ENCODE measurements at places on chromosomes 7 and 10.

GRCh38 chr7:126716321-126716720 is 536.4 kb downstream of the GRM8 start:
- DNase-seq, result no peak

DNA sequence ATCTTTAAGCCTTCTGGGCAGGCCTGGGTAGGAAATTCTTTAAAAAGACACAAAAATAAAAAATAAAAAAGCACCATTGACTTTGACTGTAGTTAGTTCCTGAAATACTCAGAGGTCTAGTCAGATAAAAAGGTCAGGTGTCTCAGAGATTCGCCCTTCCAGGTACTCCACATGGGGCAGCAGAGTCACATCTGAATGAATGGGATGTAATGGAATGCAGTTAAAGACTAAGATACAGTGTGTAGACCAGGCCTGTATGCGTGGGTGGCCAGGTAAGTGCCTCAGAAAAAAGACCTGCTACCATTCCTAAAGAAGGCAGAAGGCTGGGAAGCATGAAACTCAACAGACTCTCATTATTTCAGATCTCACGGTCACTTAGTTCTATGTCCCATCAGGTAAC is 68.6 kb upstream of the SEM1 start:
- no peak for DNase-seq

DNA sequence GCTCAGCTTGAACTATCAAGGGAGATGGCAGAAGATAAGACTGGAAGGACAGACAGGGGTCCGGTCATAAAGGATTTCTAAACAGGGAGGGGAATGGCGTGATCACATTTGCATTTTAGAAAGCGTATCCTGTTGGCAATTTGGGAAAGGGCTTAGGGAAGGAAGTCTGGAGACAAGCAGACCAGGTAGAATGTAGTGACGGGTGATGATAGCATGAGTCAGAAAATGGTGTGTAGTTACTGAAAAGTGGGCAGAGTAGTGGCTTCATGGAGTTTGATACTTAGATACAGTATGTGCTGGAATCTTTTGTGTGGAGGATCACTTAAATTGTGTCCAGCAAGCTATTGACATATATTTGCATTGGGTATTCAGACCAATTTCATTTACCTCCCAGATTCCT is 61.2 kb downstream of the LRGUK start:
- DNase-seq, result no peak

GRCh38 chr7:16708980-16709379 is 44.6 kb upstream of the TSPAN13 start:
- DNase-seq, result no peak

DNA sequence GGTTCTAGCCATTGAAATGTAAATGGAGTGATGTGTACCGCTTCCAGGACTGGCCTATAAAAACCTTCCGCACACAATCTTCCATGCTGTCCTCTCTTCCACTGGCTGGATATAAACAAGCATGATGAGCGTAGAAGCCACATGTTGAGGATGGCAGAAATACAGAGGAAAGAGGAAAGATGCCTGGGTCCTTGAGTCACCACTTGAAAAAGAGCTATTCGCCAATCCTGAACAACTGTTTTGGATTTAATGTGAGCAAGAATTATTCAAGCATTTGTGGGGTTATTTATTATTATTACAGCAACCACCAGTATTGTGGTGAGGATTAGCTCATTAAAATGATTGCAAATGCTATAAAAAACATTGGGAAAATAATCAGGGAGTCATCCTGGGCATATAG is 45.8 kb upstream of the PLXNA4 start:
- no peak for DNase-seq

DNA sequence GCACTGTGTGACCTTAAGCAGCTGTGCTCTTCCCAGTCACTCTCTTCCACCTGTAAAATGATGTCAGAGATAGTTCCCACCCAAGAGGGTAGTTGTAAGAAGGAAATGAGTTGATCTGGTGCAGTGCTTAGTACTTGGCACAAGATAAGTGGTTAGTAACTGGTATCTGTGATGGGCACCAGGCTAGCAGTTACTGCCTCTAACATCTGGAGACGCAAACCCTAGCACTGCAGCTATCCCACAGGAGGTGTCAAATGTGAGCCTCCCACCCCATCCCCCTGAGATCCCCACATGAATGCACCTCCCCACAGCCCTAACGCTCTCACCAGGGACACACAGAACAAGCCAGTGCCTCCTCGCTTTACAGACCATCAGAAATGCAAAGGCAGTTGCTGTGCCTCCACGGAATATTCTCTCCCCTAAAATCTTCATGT is 72.0 kb downstream of the KCNMA1 start:
- no peak for DNase-seq

GRCh38 chr7:142592231-142592630 is 157.0 kb upstream of the PRSS1 start:
- no peak for DNase-seq

- DNase-seq, result no peak
These were observed 85.0 kb downstream of the BTRC start for GRCh38 chr10:101438881-101439391.

DNA sequence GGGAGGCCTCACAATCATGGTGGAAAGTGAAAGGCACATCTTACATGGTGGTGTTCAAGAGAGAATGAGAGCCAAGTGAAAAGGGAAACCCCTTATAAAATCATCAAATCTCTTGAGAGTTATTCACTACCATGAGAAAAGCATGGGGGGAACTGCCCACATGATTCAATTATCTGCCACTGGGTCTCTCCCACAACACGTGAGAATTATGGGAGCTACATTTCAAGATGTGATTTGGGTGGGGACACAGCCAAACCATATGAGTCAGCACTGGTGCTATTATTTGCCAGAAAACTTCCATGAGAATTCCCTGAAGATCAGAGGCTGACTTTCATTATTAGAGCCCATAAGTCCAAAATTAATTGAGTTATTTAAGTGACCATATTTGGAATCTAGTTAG is 1001.2 kb upstream of the POT1 start:
- no peak for DNase-seq

DNA sequence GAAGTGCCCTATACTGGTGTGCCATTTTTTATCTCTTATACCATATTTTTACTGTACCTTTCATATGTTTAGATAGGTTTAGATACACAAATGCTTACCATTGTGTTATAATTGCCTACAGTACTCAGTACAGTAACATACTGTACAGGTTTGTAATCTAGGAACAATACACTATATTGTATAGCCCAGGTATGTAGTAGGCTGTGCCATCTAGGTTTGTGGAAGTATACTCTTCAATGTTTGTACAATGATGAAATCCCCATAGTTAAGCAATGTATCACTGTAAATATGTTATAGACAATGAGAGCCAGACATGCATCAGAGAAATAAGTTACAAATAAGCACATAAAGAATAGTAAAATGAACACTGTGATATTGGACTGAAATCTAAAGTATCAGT is 109.1 kb downstream of the IQUB start:
- DNase-seq, result no peak

DNA sequence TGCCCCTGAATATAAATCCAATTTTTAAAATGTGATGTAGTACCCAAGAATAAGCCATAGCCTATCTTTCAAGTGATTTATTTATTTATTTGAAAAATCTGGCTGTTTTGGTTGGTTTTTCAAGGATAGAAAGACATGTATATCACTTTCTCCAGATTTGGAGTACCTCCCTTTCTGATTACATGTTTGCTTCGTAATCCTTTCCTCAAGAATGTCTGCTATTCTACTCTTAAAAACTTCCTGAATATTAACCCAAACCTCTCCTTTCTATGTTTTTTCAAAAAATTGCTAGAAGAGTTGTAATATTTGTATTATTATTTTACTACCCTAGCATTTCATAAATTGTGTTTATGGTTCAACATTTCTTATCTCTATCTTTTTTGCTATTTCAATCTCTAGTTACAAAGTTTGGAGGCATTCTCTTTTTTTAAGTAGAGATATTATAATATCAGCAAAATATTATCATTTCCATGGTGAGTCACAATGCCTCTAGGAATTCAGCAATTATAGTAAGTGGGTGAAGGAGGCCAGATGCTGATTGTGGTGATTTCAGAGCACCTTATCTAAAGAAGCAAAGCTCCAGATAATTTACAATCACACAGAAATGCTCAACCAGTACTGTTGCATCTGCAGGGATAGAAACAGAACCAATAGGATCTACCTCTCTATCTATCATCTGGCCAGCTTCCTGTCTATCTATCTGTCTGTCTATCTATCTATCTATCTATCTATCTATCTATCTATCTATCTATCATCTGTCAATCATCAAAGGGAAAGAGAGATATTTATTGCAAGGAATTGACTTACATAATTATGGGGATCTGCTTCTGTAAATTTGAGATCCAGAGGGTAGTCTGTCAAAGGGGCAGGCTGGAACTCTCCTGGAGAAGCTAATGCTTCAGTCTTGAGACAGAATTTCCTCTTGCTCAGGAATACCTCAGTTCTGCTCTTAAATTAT is 412.5 kb upstream of the SEMA3C start:
- no peak for DNase-seq

- DNase-seq, result no peak
These were observed 167.3 kb upstream of the DKK1 start for GRCh38 chr10:52146766-52147165.

DNA sequence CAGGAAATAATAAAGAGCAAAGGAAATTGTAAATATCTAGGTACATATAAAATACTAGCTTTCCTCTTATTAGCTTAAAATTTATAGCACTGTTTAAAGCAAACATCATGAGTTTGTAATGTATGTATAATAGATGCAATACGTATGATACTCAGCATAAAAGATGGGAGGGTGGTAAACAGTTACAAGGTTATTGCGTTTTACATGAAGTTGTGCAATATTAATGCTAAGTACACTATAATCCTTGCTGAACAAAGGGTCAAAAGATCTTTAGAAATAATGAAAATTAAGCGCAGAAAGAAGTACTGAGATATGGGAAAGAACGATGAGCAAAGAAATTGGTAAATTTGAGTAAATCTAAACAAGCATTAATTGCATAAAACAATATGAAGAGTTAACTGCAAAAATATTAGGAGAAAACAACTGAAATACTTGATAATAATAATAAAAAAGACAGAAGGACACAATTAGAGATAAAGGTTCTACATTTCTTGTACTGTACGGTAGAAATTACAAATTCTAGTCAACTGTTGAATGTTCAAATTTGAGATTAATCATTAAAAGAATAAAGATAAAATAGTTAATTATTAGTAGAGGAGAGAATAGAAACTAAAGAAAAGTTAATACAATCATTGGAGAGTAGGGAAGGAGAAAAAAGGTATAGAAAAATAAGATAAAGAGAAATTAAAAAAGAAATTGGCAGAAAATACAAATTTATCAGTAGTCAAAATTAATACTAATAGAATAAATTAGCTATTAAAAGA is 17.9 kb downstream of the C10orf67 start:
- DNase-seq, result no peak

GRCh38 chr10:76993213-76993612 is 644.4 kb downstream of the KCNMA1 start:
- DNase-seq, result no peak

DNA sequence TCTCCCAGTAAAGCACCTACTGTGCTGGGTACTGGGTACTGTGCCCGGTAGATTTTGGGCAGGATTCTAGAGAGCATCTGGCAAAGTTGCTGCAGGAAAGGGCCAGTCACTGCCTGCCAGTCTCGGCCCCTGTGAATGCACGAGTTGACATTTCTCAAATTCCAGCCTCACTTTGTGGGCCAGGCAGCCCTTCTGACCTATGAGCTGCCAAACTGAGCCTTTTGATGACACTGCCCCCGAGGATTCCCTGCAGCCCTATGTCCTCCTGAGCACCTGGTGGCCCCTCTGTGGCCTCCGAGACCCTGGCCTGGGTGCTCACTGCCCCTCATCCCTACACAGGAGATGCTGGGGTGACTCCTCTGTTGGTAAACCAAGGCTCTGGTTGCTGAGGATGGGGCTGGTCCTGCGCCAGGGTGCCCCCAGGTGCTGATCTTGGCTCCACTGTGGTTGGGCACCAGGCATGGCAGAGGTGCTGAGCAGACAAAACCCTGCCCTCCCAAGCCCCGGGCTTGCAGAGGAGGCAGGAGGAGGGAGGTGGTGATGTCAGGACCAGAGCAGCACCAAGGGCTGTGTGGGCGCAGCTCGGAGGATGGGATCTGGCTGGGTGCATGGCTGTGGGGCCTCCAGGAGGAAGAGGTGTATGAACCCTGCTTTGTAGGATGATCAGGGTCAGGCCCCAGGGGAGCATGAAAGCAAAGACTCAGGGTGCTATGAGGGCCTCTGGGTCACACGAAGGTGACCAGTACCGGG is 16.2 kb downstream of the LHPP start:
- no peak for DNase-seq

- DNase-seq, result no peak
These were observed 831 bp upstream of the PFKP start for GRCh38 chr10:3066317-3067117.

DNA sequence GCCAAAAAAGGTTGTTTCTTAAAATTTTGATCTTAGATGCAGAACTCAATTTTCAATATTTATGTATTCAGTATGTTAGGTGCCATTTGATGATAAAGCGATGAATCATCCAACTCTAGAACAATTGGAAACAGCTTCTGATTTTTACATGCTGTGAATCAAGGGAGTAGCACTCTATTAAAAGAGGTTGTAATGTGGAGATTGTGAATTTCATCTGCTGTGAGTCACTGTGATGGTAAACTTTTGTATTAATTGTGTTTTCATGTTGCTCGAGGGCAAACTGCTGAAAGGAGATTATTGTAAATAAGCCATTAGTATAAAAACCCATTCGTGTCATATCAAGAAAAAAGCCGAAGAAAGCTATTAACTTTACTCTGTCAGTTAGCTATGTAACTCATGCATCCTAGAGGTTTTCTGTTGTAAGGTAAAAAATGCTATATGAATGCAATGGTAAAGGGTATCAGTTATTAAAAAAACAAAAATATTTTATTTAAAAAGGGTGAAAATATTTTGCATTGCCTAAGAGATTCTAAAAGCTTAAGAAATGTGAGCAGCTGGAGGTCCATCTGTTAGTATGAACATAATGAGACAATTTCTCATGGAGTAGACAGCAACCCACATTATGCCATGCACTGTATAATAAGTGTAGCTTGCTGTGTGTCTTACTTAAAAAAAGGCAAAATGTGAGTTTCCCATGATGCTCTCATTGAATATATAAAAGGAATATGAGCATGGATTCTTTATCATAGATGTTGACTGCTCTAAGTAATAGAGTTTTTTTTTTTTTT is 511.0 kb upstream of the PCDH15 start:
- DNase-seq, result no peak

DNA sequence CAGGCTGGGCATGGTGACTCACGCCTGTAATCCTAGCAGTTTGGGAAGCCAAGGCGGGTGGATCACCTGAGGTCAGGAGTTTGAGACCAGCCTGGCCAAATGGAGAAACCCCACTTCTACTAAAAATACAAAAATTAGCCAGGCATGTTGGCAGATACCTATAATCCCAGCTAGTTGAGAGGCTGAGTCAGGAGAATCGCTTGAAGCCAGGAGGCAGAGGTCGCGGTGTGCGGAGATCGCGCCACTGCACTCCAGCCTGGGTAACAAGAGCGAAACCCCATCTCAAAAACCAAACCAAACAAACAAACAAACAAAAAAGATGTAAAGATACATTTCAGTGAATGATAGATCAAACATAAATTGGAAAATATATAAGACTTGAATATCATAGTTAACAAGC is 105.9 kb downstream of the PLPP4 start:
- no peak for DNase-seq
